ENCODE measurements at places on chromosomes 5 and 9.

GRCh38 chr9:33211695-33212393 is 28.1 kb upstream of the SPINK4 start:
- peak; percentile 48 for DNase-seq

DNA sequence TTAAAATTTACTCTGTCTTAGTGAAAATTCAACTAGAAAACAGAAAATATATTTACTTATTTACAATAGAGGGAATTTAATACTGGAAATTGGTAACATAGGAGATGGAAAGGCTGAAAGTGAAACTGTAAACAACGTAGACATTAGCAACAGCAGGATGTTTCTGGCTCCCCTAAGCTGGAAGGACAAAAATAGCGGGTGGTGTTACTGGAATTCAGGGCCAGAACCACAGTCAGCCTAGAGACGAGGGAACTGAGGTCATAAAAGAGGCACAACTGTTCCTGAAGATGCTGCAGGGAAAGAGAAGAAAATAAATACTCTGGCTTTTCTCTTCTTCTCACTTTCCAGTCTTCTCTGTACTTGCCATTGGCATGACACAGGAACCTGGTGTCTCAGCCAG is 80.4 kb upstream of the NIPBL start:
- no peak for DNase-seq

- DNase-seq = no peak
These were observed 483.3 kb downstream of the DMAC1 start for GRCh38 chr9:7316166-7316795.

DNA sequence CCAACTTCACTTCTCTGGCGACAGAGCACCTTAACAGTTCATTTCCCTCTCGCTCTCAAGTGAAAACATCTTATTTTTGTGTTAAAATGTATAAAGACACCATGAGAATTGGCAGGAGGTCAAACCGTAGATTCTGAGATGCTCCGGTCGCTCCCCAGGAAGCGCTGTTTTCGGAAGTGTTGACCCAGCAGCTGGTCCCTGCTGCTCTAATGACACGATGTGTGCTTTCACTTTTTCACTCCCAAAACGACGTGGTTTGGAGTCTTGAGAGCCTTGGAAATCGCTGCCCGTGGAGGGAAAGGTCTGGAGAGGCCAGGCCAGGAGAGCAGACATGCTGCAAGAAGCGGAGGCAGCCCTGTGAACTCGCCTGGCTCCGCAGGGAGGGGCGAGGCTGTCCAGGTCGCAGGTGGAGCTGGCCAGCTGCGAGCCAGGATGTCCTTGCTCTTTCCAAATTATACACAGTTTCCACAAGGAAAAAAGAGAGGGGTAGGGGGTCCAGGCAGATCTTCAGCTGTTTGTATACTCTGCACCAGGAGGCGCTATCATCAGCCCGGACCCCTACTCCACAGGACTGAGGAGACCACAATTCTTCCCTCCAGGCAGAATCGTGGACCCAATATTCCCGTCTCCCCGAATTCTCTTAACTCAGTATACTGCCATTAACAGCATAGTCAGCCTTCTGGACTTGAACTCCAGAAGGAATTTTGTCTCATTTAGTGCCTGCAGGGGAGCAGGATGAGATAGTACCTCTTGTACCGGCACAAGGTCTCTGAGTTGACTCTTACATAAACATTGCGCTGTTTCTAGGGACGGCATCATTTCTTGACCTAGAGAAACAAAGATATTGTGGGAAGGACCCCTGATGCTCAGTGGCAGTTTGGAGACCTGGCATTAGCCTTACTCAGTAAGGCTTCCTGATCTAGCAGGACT is 248.6 kb upstream of the ANKRD55 start:
- peak; percentile 64 for DNase-seq

- DNase-seq = no peak
These were observed 421.4 kb upstream of the WWC1 start for GRCh38 chr5:167870055-167870454.

DNA sequence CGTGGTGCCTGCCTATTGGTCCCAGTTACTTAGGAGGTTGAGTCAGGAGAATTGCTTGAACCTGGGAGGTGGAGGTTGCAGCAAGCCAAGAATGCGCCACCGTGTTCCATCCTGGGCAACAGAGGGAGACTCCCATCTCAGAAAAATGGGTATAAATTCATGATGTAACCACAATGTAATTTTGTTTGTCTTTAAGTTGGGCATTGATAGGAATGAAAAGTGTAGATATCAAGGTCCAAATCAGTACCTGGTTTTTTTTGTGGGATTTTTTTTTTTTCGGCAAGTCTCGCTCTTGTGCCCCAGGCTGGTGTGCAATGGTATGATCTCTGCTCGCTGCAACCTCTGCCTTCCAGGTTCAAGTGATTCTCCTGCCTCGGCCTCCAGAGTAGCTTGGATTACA is 7.4 kb downstream of the NPM1 start:
- DNase-seq = no peak

GRCh38 chr9:16092142-16093091 is 539.6 kb downstream of the CCDC171 start:
- DNase-seq = no peak

- DNase-seq = no peak
These were observed 65.4 kb downstream of the AUH start for GRCh38 chr9:91296354-91296753.

GRCh38 chr5:134240421-134240962 is 14.6 kb upstream of the PPP2CA start:
- DNase-seq = peak; percentile 33

- peak; percentile 27 for DNase-seq
These were observed 9.4 kb upstream of the PRSS3 start for GRCh38 chr9:33785914-33786313.
